Osteoblast (primary cell): ENCODE measurements at places on chromosomes 7 and 10. TPM values are rescaled to one million over a fixed set of nuclear protein-coding genes. Genes with fewer than 3 reads are reported as not detected.

DNA sequence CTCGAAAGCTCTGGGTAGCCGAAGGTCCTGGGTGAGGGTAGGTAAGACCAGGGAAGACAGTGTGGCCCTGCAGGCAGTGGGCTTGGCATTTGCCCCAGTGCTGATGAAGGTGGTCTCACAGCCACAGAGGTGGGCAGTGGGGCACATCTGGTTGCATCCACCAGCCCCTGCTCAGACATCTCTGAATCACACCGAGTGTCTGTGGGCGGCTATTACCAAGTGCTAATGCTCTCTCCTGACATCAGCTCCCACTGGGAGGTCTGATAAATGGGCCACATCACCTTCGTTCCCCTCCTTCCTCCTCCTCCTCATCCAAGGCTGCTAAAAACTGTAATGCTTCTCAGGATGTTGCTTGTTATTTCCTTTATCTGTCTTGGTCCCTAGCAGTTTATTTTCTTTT, 330.9 kb upstream of the COBL start:
- H3K4me3 ChIP-seq, result no peak overlapping the region
- H3K27me3 ChIP-seq, result no peaks in the 10 kb centered on the region
- H3K36me3 ChIP-seq, result no peaks in the 10 kb centered on the region
- H3K27ac ChIP-seq, result no peak overlapping the region
- H3K4me1 ChIP-seq, result no peaks in the 10 kb centered on the region
- no peak for DNase-seq

GRCh38 chr7:119935418-119936025, 337.5 kb upstream of the KCND2 start:
- no peaks in the 10 kb centered on the region for H3K36me3 ChIP-seq
- no peaks in the 10 kb centered on the region for H3K27me3 ChIP-seq
- no peaks in the 10 kb centered on the region for H3K4me1 ChIP-seq
- no peak overlapping the region for H3K4me3 ChIP-seq
- H3K27ac ChIP-seq, result no peak overlapping the region

DNA sequence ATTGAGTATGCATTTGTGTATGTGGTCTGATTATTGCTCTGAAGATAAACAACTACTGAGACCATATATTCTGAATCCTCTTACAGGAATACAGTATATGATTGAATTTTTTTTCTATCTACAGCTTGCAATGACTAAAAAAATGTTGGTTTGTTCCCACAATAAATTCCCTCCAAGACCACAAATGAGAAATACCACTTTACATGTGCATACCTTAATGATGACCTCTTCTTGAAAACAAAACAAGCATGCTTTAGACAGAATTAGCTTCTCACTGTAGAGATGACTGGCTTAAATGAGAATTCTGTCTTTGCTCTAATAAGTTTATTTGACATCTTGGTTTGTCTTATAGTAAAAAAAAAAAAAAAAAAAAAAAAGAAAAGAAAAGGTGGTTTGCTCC, 241.5 kb downstream of the PCDH15 start:
- H3K27ac ChIP-seq, result no peak overlapping the region
- H3K36me3 ChIP-seq, result no peaks in the 10 kb centered on the region
- no peaks in the 10 kb centered on the region for H3K27me3 ChIP-seq
- no peak overlapping the region for H3K4me3 ChIP-seq
- H3K4me1 ChIP-seq, result no peaks in the 10 kb centered on the region
- DNase-seq, result no peak

- DNase-seq, result no peak
- H3K4me1 ChIP-seq, result peaks cover 16% of the 10 kb centered on the region
- H3K36me3 ChIP-seq, result no peaks in the 10 kb centered on the region
- no peak overlapping the region for H3K27ac ChIP-seq
- no peaks in the 10 kb centered on the region for H3K27me3 ChIP-seq
- H3K4me3 ChIP-seq, result no peak overlapping the region
Observed at GRCh38 chr7:18401757-18402156, 93.8 kb upstream of the HDAC9 start.

- H3K4me1 ChIP-seq, result no peaks in the 10 kb centered on the region
- H3K4me3 ChIP-seq, result no peak overlapping the region
- no peak overlapping the region for H3K27ac ChIP-seq
- no peaks in the 10 kb centered on the region for H3K36me3 ChIP-seq
- no peak for DNase-seq
- H3K27me3 ChIP-seq, result peaks cover 13% of the 10 kb centered on the region
Observed at GRCh38 chr10:70950037-70950436, 61.7 kb upstream of the PCBD1 start.

GRCh38 chr7:112566442-112567324, 85.9 kb downstream of the LSMEM1 start:
- H3K4me3 ChIP-seq, result peak overlapping the region; percentile 51
- no peak overlapping the region for H3K27ac ChIP-seq
- no peak for DNase-seq

GRCh38 chr10:1187151-1187854, 131.1 kb downstream of the WDR37 start:
- no peak overlapping the region for H3K4me3 ChIP-seq
- H3K36me3 ChIP-seq, result no peaks in the 10 kb centered on the region
- H3K27me3 ChIP-seq, result no peaks in the 10 kb centered on the region
- H3K27ac ChIP-seq, result no peak overlapping the region
- no peak for DNase-seq

DNA sequence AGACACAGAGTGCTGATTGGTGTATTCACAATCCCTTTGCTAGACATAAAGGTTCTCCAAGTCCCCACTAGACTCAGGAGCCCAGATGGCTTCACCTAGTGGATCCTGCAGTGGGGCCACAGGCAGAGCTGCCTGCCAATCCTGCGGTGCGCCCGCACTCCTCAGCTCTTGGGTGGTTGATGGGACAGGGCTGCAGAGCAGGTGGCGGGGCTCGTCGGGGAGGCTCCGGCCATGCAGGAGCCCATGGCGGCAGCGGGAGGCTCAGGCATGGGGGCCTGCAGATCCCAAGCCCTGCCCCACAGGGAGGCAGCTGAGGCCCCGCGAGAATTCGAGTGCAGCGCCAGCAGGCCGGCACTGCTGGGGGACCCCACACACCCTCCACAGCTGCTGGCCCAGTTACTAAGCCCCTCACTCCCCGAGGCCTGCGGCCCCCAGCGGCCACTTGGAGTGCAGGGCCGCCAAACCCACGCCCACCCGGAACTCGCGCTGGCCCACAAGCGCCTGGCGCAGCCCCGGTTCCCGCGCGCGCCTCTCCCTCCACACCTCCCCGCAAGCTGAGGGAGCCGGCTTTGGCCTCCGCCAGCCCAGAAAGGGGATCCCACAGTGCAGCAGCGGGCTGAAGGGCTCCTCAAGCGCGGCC, 7.7 kb upstream of the BET1 start:
- H3K36me3 ChIP-seq, result no peaks in the 10 kb centered on the region
- H3K27ac ChIP-seq, result no peak overlapping the region
- H3K27me3 ChIP-seq, result peaks cover 14% of the 10 kb centered on the region
- DNase-seq, result no peak
- no peak overlapping the region for H3K4me3 ChIP-seq

DNA sequence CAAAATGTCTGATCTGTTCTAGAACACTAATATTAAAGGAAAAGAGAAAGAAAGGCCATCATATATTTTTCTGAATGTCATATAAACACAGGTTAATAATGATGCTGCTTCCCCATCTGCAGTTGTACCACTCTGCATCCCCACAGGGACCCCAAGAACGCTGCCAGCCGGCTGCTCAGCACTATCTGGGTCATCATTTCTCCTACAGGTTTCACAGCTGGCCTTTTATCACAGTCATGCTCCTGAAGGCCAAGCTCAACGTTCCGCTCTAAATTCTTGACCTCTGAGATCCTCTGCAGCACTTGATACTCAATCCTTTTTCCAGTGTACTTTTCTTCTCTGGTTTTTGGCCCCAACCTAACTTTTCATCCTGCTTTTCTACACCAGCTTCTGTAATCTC, 4.8 kb downstream of the IDI1 start:
- no peak for DNase-seq
- no peak overlapping the region for H3K27ac ChIP-seq
- H3K4me3 ChIP-seq, result no peak overlapping the region
- peaks cover 6% of the 10 kb centered on the region for H3K4me1 ChIP-seq
- H3K27me3 ChIP-seq, result no peaks in the 10 kb centered on the region

Gene TMEM248
- 118 and 131 TPM in 2 replicates for total RNA-seq

Gene ELMO1
- total RNA-seq, result 0.29 and 2.2 TPM in 2 replicates

Gene SLC18A2
- total RNA-seq, result under 0.01 TPM in 1 of 2 replicates, not detected in the other

Gene NODAL
- not detected in 2 replicates for total RNA-seq

Gene ZNF33A
- 26.1 and 29.5 TPM in 2 replicates for total RNA-seq

Gene OR6V1
- not detected in 2 replicates for total RNA-seq

Gene MRPS16
- 78.7 and 80.7 TPM in 2 replicates for total RNA-seq
